EH (cell line): ENCODE measurements at places on chromosomes 1 and 21.

DNA sequence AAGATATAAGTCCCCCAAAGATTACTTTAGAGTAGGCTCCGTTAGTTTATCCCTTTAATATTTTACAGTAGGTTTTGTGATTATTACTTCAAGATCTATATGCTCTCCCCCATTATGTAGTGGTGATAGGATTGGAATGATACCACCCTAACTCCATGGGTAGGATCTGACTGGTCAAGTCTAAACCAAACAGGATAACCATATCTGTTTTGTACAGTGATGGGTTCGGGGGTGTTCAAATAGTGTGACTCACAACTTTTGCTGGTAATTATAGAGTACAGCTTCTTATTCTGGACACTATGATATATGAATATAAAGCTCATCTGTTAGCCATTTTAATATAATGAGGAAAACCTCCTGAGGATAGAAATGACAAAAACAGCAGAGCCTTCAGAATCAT lies 85.8 kb upstream of the GFI1 start:
- DNase-seq = no peak

- DNase-seq = no peak
These were observed 81.8 kb downstream of the LRRC7 start for GRCh38 chr1:69649383-69649990.

- no peak for DNase-seq
These were observed 927.9 kb upstream of the B3GALT2 start for GRCh38 chr1:194114288-194114687.

DNA sequence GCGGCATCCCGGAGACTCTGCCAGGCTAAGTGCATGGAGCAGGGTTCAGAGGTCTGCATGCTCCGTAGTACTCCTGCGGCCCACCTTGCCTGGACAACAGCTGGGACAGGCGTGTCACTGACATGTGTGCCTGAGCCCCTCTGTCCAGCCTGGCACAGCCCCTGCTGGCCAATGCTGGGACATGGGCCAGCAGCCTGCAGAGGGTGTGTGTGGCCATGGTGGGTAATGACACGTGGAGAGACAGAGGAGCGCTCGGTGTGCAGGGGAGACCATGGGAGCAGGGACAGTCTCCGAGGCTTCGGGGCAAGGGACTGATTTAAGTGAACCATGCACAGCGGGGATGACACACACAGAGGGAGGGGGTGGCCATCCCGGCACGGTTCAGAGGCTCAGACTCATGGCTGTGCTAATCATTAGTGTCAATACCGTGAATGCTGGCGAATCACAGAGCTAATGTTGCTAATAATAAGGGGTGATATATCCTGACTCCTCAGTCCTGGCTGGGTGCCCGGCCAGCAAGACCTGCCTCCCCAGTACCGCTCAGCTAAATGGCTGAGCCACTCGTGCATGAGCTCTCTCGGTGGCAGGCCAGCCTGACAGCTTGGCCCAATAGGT lies 41.5 kb downstream of the IGSF21 start:
- no peak for DNase-seq

DNA sequence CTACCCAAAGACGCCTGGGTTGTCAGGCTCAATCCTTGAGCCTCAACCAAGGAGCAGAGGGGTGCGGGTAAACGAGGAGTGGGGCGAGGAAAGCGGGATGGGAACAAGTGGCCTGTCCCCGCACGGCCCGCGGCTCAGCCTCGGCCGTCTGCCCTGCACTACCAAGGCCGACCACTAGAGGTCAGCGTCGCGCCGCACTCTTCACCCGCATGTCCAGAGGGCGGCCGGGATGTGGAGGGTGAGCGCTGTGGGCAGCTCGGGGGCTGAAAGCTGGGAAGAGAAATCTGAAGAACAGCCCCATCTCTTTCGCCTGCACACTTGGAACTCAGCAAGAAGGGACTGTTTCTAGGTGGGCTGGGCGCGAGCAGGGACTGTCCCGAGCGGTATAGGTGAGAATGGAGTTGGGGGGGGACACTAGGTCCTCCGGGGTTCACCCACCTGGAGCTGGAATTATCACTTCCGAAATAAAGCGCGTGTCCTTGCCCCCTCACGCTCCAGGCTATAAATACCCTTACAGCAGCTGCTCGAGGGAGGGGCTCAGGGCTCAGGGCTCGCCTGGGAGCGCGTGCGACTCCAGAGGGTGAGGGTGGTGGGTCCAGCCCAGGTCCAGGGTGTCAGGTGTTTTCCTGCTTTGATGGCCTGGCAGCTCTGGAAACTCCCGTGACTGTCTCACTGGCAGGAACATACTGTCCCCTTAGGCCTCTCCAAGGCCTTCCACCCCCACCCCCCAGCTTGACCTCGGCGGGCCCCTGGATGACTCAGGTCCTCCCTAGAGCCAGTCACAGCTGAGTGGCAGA lies 9.8 kb downstream of the SLC30A2 start:
- peak; percentile 73 for DNase-seq

- peak; percentile 75 for DNase-seq
These were observed 164.6 kb downstream of the CYYR1 start for GRCh38 chr21:26408511-26408910.

GRCh38 chr1:209490013-209490412 lies 93.5 kb upstream of the CAMK1G start:
- DNase-seq = peak; percentile 16

DNA sequence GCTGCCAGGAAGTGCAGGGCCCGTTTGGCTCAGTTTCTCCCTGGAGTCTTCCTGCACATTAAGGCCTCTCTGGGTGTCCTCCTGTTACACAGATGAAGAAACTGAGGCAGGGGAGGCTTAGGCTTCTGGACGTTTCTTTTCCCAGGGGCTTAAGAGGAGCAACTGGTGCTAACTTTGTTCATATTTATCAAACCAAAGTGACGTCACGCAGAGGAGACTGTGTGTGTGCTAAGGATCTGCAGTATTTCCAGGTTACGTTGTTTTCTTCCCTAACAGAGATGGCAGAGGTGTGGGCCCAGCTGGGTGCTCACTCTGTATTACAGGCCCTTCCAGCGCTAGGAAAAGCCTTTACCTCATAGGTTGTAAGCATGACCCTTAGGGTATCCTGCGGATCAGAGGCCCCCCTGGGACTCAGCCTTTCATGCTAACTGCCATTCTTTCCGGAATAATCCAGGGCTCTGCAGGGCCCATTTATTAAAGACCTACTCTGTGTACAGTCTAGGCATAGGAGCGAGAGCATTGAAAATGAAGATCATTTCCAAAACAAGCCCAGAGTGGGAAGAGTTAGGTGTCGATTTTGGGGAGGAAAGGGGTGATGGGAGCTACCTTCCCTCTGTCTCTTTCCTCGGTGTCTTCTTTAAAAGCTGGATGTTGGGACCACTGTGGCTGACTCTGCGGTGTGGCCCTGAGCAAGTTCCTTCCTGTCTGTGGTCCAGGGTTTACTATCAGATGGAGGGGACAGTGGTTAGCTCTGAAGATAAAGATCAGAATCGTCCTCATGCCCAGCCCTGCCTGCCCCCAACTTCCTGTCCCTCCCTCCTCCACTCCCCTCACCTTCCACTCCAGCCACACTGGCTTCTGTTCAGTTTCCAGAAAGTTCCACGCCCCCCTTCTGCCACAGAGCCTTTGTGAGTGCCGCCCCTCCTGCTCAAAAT lies 4.6 kb downstream of the AGTRAP start:
- peak; percentile 19 for DNase-seq

DNA sequence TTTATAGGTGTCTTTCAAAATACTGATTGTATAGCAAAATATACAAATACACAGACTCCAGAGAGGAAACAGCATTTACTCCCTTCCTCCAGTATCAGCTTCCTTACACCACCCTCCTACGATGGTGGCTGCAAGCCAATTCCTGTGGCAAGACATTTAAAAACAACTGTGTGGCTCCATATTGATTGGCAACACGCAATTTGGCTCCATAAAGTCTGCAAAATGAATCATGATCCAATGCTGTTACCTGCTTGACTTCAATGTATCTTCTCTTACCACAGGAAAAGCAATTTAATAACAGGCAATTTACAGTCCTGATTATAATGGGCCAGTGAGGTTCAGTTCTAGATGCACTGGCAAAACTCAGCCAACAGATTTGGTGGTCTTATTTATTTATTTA lies 19.7 kb upstream of the ATP6V1G3 start:
- peak; percentile 8 for DNase-seq

DNA sequence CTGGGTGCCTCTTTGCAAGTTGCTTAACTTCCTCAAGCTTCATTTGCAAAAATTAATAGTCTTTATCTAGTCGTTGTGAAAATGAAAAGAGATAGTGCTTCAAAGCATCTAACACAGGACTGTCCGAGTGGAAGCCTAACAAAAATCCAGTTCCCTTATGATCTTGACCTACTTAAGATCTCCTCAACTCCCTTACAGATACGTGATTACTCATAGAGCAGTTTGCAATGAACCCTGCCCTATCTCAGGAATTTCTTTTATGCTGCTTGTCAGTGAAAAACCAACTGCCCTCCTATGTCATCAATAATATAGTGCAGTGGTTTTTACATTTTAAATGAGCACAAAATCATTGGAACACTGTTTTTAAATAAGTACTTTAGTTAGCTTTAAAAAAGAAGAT lies 314.3 kb downstream of the BACH1 start:
- peak; percentile 9 for DNase-seq

GRCh38 chr1:184626076-184627006 lies 128.3 kb downstream of the EDEM3 start:
- DNase-seq = peak; percentile 16

DNA sequence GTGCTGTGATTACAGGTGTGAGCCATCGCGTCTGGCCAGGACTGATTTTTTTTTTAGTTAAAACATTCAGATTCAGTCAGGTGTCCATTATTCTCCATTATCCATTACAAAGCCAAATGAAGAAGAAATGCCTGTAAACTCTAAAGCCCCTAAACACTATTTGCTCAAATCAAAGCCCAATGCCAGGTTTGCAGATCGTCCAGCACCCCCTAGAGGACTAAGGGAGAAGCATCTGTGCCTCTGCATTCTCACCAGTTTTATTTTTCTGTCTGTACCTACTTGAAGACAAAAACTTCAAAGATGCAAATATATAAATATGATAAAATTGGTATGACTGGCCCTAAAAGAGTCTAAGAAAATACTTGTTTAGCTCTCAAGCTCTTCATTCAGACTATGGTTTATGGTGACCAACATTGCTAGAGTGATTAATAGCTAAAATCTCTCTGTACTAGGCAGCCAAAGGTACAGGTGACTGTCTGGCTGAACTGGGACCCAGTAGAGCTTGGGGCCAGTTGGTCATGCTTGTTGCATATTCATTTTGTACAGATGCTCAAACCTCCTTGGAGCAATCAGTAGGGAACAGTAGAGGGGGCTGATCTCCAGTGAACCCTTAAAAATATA lies 138.4 kb downstream of the SYT2 start:
- peak; percentile 67 for DNase-seq

DNA sequence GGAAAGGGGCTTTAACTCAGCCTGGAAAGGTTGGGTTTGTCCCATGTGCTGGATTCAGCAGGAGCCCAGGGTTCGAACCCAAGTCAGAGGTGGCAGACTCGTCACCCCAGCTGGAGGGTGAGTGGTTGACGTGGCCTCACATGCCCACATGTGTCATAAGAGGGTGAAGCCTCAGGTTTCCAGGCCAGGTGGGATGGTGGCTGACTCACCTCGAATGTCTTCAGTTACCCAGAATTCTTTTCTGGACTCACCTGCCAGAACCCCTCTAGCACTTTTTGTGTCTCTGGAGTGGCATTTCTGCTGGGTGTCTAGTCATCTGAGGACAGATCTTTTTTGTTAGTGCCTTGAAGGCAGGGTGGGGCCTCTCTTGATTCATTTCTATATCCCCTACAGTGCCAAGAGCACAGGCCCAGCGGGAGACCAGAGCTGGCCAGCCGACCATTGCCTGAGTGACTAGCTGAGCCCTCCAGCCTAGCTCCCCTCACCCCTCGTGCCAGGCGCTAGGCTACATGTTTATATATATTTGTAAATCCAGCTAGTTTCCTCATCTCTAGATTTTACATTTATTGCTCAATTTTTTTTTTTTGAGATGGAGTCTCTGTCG lies 28.1 kb downstream of the IL6R start:
- DNase-seq = no peak

DNA sequence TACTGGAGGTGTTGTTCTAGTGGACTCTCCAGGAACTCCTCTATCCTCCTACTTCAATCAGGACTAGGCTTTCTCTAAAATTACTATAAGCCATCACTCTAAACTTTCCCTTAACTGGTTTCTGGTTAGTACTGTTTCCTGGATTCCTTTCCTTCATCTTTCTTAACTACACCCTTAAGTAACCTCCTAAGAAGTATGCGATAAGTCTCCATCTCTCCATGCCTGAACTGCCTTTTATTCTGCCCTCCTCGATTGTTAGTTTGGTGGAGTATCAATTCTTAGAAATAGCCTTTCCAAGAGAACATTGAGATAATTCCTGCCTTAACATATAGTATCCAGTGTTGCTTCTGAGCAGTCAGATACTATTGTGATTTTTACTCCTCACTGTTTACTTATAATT lies 162.9 kb upstream of the PDE4B start:
- DNase-seq = no peak

- peak; percentile 17 for DNase-seq
These were observed 144.4 kb upstream of the USP24 start for GRCh38 chr1:55359611-55360010.

DNA sequence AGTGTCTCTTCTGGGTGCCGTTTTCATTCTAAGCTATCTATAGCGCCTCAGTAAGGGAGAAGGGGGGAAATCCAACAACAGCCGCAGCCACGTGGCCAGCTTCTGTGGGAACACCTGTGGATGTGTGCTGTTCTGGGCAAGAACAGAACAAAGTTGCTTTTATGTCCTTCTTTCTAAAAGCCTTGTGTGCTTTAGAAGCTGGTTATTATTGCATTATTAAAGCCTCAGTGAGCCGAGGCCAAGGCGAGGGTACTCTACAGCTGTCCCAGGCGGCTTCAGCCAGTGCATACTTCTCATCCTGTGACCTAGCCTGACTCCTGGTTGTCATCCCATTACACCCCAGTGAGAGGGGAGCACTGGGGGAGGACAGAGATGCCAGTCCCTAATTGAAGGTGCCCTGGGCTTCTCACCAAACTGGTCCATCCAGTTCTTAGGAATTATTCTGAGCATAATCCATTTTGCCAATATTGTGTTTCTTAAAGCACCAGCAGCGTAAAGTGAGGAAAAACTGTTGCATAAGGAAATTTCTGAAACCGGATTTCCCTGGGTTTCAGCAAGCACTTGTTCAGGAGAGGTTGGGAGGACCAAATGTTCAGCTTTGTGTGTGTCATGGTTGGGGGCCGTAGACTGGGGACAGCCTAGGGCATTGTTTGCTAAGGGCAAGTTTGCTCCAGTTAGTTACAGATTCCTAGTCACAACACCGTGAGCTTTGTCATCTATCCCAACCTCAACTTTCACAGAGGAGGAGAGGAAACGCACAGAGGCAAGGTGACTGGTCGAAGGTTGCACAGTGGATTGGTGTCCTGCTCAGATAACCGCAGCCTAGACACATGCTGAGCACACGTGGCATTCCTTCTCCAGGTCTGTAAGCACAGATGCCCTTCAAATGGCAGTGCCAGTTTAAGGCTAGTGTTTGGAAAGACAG lies 61.0 kb upstream of the ATP1A1 start:
- no peak for DNase-seq

GRCh38 chr1:88549536-88549935 lies 134.5 kb upstream of the PKN2 start:
- no peak for DNase-seq

GRCh38 chr21:44076316-44076715 lies 30.9 kb upstream of the PWP2 start:
- no peak for DNase-seq
